ENCODE measurements at places on chromosomes 16 and 17.

DNA sequence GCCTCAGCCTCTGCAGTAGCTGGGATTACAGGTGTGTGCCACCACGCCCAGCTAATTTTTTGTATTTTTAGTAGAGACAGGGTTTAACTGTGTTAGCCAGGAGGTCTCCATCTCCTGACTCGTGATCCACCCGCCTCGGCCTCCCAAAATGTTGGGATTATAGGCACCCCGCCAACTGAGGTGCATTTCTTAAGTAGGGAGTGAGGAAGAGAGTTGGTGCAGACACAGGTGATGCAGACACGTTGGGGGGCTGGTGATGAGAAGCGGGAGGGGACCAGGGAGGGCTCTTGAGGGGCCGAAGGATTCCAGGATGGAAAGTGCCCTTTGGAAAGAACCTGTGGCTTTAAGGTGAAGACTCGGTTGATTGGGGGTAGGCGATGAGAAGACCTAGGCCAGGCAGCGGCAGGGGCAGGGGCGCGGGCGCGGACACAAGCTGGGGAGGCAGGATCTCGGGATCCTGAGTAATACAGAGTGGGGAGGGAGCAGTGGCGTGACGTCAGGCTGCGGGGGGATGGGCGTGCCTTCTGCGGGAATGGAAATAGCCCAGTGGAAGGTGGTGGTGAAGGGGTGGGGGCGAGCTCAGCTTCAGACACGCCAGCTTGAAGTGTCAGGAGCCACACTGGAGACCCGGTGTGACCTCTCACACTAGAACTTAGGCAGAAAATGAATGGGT lies 2.5 kb upstream of the ATP6V0C start:
- no peak for DNase-seq

DNA sequence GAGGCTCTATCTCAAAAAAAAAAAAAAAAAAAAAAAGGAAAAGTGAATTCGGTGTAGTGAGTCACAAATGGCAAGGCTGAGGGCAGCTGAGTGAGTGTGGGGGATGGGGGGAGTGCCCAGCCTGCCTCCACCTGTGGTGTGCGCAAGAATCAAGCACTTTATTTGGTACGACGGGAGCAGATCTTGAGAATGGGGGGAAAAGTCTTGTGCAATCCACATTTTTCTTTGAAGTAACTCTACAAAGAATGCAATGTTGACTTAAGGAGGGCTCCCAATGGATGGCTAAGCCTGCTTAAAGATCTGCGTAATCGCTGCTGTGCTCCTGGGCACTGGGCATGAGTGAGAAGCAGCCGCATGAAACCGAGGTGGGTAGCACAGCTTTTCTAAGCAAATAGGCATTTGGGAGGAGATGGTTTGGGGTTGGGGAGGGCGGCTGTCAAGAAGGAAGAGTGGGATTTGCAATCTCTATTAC lies 28.2 kb downstream of the ATP2C2 start:
- DNase-seq, result no peak

DNA sequence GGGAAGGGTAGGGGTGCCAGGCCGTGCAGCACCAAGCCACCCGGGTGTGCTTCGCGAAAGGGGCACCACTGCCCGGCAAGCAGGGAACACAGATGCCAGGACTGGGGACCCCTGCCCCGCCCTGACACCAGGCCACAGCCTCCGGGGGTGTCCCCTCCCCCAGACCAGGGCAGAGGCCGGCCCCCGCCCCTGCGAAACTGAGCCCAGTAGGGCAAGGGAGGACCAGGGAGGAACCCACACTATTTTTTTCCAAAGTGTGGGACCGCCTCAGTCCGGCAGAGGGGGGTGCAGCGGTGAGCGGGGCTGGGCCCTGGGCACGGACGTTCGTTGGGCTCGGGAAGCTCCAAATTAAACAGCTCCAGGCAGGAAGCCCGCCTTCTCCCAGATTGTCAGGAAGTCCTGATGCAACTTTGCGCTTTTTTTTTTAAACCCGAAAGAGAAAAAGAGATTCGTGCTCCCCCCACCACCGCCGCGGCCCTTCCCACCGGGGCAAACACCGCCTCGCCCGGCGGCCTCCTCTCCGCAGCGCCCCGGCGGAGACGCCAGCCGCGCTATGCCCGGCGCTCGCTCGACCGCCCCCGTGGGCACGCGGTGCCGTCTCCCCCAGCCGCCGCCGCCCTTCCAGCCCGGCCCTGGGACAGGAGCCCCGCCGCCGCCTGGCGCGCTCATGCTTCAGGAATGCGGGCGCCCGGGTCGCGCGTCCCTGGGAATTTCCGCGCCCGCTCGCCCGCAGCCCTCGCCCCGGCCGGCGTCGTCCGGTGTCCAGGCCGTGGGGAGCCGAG lies 755 bp downstream of the PIEZO1 start:
- no peak for DNase-seq

DNA sequence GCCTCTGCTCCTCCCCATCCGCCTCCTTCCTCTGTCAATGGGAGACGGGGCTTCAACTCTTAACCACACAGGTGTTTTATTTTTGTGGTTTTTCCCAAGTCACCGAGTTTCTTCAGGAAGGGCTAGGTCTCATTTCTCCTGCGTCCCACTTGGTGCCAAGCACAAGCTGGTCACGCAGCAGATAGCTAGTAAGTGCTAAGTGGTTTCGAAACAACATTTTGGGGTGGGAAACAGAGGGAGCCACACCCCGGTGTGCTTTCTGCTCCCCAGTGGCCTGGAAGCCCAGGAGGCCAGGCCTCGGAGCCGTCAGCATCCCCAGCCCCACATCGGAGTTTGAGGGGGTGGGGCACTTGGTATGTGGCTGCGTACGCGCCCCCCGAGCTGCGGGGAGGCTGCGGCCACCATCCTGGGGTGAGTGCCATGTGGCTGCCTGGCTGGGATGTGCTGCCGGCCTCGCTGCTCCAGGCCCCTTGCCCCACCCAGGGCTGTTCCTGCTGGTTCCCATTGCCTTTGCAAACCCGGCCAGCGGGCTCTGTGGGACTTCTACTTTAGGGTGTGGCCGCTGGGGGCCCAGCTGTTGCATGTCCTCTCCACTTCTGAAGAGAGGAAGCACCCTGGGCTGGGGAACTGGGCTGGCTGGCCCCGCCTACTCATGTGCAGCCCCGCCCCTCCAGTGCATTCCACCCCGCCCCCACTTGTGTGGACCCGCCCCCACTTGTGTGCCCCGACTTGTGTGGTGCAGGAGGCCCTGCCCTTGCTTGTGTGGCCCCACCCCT lies 55.6 kb downstream of the BAIAP2 start:
- peak; percentile 7 for DNase-seq

DNA sequence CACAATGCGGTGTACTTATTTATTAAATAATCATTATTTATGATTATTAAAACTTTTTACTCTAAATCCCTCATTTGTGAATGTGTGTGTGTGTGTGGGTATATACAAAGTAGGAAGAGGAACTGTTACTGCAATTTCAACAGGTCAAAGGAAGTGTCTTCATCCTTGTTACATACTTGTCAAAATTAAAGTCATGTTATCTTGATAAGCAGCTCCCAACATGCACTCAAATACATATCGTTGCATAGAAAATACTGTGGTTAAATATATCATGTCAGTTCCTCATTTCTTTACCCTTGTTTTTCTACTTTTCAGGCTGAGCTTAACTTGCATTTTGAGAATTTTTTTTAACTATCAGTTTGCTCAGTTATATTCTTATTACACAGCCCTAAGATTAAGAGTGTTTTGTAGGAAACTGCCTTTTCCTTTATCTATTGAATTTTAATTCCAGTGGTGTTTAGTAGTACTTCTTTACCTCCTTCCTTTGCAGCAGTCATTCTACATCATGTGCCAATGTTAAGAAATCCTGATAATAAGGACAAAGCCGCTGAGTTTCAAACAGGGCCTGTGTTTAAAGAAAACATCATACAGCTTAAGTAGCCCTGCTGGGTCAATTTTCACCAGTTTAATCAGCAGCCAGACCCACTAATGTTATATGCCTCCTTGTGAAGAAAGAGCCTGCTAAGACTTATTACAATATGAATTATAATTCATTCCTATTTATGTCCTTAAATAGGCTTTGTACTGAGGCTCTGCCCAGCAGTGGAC lies 7.2 kb downstream of the EFCAB5 start:
- DNase-seq, result no peak

DNA sequence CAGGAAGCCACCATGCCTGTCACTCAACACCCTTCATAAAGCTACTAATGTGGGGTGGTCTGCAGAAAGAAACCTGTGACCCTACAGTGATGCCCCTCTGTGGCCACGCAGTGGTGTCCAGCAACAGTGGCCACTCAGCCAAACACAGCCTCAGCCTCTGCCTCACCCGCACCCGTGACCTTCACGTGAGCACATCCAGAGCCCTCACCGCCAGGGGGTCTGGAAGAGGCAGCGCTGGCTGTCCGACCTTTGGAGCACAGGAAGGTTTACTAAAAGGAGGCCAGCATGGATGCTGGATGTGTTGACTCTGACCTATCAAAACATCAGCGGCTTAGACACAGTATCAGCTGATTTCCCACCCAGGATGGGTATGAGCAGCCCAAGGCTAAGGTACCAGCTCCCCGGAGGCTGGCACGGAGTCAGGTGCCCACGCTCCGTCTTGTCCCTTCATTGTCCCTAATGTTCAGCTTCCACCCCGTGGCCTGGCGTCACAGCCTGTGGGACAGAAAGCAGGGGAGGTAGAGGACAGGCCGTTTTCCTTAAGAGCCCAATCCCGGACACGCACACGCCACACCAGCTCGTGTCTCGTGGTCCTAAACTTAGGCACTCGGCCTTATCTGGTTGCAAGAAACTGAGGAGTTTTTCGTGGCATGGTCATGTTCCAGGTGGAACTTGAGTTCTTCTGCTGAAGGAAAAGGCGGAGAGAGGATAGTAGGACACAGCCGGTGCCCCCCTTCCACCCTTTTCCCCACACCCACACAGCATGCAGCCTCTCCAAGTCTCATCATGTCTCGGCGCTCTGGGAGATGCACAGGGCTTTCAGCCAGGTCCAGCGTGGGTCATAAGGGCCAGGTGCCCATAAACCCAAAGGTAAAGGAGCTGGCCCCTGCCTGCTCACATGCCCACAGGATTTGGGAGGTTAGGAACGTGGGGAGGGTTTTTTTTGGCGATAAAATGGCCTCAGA lies 49.7 kb upstream of the ENDOV start:
- DNase-seq, result no peak

- no peak for DNase-seq
These were observed 27.0 kb downstream of the CLUH start for GRCh38 chr17:2684549-2684948.

DNA sequence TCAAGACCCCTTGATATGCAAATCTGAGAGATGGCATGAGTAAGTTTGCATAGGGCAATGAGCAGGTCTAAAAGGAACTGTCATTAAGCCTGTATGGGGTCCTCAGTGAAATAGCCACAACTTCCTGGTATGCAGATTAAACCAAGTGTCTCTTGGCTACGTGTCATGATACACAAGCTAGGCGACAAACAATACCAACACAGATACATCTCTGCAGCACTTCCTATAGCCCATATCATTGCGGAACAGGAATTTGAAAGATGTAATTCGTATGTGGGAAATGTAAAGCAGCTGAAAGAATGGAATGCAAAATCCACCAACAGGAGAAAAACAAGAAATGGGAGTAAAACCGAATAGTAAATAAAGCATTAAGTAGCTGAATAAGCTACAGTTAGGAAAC lies 12.9 kb downstream of the PRSS22 start:
- DNase-seq, result no peak

DNA sequence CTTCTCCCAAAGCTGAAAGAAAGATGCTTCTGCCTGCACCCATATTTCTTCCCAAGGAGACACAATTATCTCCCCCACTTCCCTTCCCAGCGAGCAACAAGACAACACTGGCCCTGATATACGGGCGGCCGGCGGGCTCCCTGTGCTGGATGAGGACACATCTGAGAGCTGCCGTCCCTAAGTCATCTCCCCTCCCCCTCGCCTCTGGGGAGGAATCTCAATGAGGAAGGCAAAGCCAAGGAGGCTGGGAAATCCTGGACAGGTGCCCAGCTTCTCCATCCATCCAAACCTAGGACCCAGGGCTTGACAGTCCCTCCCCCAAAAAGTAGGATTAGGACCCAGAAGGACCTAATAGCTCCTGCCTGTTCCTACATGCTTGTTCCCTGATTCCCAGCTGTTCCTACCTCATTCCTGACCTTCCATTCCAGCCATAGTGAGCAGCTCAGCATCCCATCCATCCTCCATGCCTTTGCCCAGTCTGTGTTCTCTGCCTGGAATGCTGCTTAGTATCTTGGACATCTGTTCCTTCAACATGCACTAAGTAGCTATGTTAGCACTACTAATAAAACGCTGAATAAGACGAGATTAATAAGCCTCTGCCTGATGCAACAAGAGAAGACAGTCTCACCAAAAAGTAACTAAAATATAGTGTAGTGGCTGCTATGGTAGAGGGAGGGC lies 167.9 kb downstream of the CCT6B start:
- no peak for DNase-seq

DNA sequence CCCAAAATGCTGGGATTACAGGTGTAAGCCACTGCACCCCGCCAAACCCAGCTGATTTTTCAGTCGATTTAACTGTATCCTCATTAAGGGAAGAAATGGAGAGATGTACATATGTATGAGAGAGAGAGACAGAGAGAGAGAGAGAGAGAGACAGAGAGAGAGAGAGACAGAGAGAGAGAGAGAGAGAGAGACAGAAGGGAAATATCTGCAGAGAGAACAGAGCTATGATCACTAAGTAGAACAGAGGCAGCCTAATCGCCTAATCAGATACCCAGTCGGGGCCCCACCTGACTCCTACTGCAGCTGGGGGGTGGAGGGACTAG lies 70.0 kb downstream of the RBBP6 start:
- no peak for DNase-seq

DNA sequence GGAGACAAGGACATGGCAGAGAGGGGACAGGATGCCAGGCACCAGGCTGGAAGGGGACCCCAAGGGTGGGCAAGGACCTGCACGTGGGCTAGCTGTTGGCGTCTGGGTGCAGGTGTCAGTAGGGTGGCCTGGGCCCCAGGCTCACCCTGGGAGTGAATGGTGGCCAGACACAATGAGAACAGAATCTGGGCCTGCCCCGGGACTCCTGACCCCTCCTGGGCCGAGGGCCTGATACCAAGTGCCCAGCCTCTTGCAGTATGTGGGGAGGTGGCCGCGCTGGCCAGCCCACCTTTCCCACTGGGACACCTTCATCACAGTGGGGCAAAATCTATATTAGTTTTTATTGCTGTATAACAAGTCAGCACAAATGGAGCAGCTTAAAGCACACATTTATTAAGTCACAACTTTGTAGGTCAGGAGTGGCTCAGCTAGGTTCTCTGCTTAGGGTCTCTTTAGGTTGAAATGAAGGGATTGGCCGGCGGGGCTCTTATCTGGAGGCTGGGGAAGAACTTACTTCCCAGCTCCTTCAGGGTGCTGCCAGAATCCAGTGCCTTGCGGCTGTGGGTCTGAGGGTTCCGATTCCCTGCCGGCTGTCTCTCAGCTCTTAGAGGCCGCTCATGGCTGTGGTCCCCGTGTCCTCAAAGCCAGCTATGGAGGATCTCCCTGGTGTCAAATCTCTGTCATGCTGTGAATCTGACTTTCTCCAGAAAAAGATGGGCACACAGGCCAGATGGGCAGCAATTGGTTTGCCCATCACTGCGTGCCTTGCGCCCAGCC lies 3.6 kb downstream of the PRSS33 start:
- no peak for DNase-seq
